ENCODE measurements at places on chromosomes 5 and 9.

DNA sequence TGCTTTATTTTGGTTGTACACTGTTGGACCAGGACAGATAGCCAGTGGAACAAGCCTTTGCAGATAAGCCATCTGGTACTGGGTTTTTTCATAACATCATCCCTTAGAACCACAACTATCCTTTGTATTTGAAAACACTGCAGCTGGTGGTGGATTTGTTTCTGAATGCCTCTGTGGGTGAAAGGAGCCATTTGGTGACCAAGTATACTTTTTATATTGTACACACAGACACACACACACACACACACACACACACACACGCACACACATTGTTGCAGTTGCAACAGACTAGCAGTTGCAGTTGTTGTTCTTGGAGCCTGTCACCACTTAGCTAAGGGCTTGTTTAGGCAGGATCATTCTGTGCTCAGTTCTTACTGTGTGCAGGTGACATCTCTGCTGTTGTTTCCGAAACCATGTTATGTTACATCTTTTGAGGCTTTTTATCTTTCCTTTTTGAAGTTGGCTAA is 22.9 kb upstream of the CAVIN4 start:
- no peak for DNase-seq

DNA sequence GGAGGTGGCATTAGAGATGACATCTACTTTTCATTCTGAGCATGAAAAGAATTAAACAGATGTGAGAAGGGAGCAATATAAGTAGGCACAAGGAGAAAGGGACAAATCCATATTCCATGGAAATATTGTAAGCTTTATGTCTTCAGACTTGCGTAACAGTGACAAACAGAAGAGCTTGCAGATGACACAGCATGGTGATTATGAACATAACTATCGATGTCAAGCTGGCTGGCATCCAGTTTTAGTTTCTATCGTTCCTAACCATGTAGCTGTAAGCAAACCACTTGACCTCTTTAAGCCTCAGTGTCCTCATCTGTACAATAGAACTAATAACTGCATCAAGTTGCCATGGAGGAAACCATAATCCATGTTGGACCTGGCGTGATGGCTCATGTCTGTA is 246.7 kb upstream of the ADRA1B start:
- DNase-seq = no peak

GRCh38 chr9:136694163-136694871 is 7.1 kb upstream of the AGPAT2 start:
- DNase-seq = peak; percentile 40

DNA sequence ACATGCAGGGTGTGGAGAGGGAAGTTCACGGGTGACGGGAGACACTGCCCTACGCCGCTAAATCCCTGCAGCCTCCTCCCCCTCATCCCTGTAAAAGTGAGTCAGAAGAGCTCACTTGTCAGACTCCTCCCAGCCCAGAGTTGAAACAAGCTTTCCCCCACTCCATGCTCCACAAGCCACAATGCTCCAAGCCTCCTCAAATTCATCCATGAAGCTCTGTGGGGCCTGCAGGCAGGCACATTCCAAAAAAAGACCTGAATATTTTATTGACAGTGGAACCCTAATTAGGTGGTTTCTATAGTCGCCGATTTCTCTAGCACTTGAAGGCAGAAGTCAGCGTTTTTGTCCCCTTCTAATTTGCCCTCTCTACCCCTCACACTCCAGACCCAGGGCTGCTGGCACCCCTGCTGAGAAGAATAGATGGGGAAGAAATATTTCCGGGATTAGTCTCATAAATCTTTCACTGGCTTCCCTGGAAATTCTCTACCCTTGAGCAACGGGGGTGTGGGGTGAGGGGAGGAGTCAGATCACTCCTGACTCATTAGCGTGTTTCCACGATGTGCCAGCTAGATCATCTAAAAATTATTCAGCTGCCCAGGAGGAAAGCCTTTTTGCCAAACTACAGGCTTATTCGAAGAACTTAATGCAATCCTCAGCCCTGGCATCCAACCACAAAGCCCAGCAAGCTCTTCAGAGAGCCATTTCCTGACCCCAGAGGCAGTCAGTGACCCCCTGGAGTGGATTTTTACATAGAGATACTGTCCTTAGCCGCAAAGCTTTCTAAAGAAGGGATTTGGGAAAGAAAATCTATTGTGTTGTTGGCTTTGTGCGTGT is 97.1 kb downstream of the ENC1 start:
- no peak for DNase-seq

DNA sequence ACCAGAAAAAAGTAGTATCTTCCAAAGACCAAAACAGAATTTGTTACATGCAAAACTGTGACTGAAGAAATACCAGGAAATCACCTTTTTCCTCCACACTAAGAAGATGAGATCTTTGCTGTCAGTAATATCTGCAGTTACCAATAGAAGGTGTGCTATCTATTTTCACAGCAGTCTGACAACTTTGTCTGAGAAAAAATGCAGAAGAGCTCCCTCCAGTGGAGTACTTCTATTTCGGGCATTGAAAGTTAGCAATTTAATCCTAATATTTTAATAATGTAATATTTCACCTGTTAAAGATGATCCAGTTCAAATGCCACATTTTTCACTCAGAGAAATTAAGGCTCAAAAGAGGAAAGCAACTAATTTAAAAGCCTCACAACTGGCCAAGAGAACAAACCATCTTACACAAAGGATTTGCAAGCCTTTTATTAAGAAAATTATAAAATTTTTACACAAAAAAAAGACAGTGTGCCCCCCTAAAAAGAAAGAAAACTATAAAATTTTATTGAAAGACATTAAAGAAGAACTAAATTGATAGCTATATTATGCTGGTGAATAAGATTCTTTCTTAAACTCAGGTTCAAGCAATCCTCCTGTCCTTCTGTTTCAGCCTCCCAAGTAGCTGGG is 50.6 kb downstream of the DEPDC1B start:
- DNase-seq = no peak

DNA sequence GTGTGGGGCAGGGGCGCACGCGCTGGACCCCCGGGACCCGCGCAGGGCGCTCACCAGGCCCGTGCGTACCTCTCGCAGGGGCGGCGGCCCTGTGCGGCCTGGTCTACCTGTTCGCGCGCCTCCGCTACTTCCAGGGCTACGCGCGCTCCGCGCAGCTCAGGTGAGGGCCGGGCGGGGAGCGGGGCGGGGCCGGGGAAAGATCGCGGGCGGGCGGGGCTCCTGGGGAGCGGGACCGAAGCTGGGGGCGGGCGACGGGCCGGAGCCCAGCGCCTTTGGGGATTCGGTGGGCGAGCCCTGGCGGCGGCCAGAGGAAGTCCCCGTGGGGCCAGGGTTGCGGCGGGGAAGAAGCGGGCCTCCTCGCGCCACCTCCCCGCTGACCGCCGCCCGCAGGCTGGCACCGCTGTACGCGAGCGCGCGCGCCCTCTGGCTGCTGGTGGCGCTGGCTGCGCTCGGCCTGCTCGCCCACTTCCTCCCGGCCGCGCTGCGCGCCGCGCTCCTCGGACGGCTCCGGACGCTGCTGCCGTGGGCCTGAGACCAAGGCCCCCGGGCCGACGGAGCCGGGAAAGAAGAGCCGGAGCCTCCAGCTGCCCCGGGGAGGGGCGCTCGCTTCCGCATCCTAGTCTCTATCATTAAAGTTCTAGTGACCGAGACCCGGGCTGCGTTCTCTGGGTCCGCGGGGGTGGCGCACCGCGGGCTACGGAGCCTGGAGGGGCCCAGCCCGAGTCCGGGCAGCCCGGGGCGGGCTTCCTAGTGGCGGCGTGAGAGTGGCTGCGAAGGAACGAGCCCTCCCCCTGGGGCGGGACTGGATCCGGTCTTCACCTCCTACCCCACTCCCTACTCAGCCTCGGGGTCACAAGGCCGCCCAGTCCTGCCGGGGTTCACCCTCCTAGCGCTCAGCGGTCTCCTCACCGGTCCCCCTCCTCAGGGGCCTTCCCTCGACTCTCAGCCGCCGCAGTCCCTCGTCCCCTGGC is 2.4 kb downstream of the LTC4S start:
- DNase-seq = peak; percentile 73

- DNase-seq = no peak
These were observed 63.9 kb downstream of the ADAMTS12 start for GRCh38 chr5:33827885-33828284.

- DNase-seq = no peak
These were observed 4.5 kb downstream of the PHF24 start for GRCh38 chr9:34962546-34962945.
